Fibroblast of skin of left biceps (primary cell): ENCODE measurements at places on chromosomes 3 and 15.

DNA sequence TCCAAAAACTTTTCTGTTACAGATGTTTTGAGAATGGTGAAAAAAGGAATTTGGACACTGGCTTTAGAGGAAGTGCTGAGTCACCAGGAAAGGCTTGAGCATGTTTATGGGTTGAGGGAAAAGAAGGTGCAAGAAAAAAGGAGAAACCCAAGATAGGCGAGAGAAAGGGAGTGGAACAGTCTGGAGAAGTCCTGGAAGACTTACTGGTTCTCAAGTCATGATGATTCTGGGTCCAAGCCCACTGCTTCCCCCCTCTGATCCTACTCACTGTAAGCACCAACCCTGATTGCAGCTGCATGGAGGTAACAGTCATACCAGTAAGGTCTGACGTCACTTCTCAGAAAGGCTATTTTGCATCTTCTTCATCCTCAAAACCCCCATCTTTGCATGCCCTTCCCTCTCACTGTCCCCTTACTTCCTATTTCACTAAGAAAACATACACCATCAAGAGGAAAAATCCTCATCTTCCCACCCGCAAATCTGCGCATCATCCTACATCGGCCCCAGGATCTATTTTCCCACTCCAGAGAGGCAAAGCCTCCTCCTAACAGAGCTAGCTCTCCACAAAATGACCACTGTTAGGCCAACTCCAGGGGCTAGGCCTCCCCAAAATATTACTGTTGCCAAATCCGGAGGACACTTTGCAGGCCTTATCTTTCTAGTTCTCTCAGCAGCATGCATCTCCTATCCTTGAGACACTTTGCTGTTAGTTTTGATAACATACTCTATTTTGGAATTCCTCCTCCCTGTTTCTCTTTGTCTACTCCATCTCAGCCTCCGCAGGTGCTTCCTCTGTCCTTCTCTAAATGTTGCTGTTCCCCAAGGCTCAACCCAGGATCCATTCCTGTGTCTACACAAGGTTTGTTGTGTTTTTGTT, 3.2 kb upstream of the ATP13A3 start:
- DNase-seq, result no peak

DNA sequence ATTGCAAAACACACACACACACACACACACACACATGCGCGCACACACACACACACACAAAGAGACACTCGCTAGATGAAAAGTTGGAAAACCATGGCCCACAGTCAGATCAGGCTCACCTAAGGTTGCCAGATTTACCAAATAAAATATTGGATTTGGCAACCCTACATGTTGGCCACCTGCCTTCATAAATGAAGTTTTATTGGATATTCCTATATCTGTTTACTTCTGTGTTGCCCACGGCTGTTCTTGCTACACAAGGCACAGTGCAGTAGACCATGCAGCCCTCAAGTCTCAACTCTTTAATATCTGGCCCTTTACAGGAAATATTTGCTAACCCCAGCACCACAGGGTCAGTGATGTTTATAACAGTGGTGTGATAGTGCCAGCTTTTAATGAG, 445.0 kb upstream of the PROK2 start:
- DNase-seq, result no peak

- DNase-seq, result no peak
Measured at GRCh38 chr3:26015752-26016151, 225.9 kb downstream of the OXSM start.

GRCh38 chr3:63168179-63168578, 109.9 kb upstream of the SYNPR start:
- DNase-seq, result no peak

DNA sequence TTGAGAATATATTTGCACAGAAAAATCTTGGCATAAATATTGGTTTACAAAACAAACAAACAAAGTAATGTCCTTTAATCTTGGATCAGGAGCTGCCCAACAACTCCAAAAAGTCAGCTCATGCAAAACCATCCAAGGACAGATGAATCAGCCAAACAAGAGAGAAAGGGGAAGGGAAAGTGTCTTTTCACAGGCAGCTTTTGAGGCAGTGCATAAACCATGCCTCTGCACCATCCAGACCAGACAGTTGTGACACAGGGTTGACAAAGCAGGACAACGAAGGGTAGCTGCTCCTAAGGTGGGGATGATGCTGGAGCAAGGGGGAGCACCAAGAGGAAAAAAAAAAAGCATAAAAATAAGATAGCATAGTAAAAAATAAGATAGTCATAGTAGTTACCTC, 8.7 kb downstream of the CD86 start:
- no peak for DNase-seq
